Skeletal muscle cell (primary cell): ENCODE measurements at places on chromosomes 16 and 17.
A peak's percentile ranks its signal among the peaks of the same experiment; 100 is the strongest.

DNA sequence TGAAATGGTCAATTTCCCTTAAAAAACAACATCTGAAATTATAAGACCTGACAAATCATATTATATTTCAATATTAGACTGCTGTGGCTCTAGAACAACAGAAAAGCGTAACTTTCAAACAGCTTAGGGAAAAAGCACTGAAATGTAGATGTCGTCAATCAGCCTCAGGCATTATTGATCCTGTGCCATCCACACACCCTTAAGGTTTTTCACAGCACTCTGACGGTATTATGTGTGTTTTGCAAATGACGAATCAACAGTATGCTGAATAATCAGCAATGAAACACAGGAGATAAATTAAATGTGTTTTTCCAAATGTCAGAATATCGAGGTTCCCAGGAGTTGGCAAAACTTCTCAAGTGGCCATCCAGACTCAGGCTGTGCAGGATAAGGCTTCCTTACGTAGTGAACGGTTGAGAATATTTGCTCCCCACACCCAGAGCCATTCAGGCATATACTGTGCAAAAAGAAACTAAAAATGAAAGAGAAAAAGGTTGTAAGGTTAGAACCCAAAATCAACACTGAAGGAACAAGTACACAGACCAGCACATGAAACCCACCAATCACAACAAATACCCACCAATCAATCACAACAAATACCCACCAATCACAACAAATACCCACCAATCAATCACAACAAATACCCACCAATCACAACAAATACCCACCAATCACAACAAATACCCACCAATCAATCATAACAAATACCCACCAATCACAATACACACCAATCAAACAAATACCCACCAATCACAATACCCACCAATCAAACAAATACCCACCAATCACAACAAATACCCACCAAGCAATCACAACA lies 7.7 kb upstream of the MBTPS1 start:
- DNase-seq, result no peak

- DNase-seq, result no peak
Observed at GRCh38 chr16:35532576-35532975, 2073.2 kb downstream of the TP53TG3F start.

DNA sequence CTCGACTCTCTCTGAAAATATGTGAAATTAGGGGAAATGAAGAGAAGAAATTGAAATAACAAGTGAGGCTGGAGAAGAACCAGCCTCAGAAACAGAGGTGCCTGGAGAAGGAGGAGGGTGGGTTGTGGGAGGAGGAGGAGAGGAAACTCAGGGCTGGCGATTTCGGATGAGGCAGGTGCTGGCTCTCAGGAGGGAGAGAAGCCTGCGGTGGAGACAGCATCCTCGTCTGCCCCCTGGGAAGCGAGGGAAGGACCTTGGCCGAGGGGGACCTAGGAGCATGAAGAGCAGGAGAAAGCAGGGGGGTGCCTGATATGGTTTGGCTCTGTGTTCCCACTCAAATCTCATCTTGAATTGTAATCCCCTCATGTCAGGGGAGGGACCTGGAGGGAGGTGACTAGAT lies 264.7 kb upstream of the TNRC6C start:
- DNase-seq, result no peak

- peak; percentile 84 for DNase-seq
Observed at GRCh38 chr17:80647746-80648145, 103.1 kb downstream of the RPTOR start.

DNA sequence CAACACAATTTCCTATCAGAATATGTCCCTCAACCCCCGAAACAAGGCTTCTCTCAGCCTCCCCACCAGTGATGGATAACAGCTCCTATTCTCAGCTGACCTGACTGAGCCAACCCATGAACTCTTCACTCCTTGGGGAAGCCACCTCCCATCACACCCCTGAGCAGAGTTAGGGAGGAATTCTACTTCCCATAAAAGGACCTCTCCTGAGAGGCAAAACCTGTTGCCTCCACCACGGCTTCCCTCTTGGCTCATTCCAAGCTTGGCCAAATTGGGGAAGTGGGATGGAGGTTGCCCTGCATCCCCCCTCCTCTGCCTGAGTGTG lies 5.7 kb upstream of the RASL10B start:
- no peak for DNase-seq

DNA sequence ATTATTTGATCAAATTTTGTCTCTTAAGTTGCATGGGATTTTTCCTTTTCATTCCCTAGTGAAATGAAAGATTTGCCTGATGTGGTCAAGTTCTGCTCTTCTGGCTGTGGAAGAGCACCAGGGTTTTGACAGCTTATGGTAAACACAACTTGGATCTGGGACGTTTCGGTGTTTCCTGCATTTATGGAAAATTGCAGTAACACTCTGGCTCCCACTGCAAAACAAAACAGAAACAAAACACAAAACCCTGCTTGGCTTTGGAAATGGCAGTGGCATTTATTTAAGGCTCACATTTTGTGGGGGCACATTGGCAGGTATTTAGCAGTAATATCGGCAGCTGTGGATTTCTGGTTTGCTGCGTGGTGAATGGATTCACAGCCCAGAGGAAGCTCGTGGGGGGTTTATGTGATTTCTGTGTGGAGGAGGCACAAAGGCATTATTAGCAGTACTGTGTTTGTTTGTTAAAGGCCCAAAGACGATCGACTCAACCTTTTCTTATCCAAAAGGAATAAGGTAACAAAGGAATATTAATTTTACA lies 377.8 kb downstream of the SNX29 start:
- no peak for DNase-seq

DNA sequence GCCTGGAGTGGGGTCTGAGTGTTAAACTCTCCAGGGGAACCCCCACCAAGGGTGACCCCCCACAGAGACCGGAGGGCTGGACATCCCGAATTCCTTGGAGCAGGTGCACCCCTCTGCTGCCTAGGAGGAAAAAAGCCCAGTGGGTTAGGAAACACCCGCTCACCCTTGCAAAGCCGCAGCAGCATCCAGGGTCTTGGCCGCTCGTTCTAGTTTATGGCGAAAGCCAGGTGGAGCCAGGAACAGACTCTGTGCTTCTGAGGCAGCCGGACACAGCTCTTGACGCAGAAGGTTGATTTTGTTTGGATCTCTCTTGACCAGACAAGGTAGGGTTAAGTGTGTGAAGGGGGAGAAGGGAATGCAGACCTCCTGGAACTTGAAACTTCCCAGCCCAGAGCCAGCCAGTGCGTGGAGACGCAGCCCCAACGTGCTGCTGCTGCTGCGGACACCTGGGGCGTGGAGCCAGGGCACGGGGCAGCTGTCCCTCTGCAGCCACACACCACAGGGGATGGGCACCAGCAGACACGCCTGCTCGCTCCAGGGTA lies 154.5 kb downstream of the LAT start:
- DNase-seq, result no peak

DNA sequence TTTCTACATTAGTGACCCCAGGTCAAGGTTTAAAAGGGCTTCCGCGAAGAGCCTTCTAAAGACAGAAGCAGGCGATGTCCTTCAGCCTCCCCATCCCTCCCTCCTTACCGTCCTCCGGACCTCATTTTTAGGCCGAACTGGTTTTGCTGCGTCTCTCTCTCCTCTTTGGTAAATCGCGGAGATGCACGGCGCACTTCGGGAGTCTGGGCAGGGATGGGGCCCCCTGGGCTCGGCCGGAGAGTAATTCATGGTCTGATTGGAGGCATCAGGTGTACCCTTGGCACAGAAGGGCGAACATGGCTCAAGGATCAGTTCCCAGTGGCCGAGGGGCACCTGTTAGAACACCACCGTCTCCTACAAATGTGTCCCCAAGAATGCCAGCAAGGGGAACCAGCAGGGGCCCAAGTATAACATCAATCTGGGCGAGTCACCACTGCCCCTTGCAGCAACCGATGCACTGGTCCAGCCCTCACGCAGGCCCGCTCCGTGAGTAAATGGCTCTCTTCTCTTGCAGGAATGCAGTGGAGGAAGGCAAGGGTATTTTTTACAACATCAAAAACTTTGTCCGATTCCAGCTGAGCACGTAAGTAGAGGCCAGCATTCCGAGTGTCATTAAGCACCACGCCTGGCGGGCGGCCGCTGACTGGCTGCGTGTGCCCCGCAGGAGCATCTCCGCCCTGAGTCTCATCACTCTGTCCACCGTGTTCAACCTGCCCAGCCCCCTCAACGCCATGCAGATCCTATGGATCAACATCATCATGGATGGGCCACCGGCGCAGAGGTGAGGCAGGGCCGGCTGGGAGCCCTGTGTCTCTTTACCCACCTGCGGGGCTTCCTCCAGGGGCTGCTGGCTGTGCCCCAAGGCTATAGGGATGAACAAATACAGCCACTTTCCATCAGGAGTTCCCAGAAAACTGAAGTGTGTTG lies 45.6 kb downstream of the MEAK7 start:
- no peak for DNase-seq

GRCh38 chr16:73288520-73288919 lies 240.6 kb upstream of the ZFHX3 start:
- no peak for DNase-seq

GRCh38 chr17:5584383-5585286 lies at the start of gene NLRP1:
NLRP1 (minus strand) TSS chr17:5584509; CDS start chr17:5583957, 552 bp downstream.
- DNase-seq, result peak; percentile 76

- DNase-seq, result no peak
Observed at GRCh38 chr16:55642611-55643010, 13.2 kb upstream of the SLC6A2 start.

DNA sequence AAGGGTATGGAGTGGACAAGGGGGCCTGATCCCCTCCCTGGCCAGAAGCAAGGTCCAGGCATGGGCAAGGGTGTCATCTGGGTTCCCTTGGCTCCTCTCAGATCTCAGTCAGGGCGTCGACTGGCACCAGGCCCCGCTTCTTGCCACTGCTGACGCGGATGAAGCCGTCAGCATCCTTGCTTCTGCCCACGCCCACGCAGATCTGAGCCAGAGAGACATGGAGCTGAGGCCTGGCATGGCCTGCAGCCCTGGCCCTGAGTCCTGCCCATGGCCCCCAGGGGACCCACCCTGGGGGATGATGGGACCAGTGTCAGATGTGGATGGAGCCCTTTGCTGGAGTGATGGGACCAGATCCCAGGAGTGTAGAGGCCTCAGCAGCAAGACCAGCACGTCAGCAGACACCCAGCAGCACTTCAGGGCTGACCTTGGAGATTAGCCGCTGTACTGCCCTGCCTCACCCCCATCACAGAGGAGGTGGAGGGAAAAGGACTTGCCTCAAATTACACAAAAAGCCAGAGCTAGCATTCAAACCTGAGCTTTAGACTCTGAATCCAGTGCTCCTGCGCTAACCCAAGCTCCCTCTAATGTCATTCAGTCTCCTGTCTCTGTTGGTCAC lies 12.2 kb downstream of the RPL19 start:
- no peak for DNase-seq

DNA sequence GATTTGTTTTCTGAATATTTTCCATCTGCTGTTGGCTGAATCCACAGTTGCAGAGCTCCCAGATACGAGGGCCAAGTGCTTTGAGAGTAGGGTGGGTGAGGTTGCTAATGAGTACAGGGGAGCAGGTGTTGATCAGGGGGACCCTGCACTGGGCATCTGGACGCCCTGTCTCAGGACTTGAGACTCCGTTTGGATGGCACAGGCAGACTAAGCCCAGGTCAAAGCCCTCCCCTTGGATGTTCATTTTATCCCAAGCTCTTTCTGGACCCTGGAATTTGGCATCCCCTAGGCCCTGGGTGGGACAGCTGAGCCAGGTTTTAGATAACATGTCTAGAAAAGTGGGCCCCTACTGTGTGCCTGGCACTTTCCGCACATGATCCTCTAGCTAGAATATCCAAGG lies 12.1 kb downstream of the USP6 start:
- no peak for DNase-seq

- no peak for DNase-seq
Observed at GRCh38 chr17:10171122-10171571, 27.3 kb downstream of the GAS7 start.

DNA sequence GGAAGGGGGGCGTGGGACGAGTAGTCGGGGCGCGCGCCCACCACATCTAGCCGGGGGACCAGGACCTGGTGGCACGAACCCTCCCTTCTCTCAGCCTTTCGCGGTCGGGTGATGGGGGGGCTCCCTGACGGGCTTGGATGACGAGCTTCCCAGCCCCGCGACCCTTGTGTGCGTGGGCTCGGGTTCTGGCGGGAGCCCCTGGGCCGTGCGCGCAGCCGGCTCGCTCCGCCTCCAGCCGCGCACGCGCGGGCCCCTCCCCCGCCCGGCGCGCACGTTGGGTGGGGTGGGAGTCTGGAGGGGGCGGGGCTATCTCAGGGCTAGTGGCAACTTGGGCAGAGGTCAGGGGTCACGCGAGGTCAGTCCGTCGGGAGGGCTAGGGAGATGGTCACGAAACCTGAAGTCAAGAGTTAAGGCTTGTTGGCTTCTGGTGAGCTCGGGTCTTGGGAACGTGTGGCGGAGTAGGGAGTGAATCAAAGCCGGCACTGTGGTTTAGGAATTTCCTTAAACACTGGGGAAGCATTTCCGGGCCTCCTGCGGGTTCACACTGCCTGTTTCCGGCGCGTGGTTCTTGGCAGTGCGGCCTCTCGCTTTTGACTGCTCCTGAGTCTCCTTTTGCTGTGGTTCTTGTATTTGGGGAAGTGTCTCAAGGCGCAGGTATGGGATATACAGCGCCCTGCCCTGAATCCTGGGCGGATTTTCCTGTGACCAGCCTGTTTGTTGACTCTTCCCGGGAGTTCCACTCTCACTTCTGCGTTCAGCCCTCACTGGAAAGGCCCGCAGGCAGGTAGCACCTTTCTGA lies at the start of gene SRCAP:
TSS of gene SRCAP (plus strand) at position 356 of the 799 bp plus-strand sequence. CDS start 1,654 bp downstream, outside the sequence.
- peak; percentile 25 for DNase-seq

- peak; percentile 65 for DNase-seq
Observed at GRCh38 chr16:24668481-24669061, 60.9 kb upstream of the TNRC6A start.

DNA sequence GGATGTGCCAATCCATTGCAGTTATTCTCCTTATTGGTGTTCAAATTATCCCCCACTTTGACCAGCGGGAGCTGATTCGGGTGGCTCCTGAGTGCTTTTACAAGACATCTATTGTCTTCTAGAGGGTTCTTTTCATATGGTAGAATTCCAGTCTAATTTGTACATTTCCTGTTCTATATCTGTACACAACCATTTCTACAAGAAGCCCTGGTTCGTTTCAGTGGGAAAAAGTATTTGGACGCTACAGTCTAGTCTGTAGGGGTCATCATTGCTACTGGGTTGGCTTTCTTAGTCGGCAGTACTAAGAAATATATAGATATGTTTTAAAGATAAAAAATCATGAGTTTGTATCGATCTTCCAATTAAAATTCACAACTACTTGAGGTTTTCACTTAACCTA lies 262.6 kb downstream of the MAP2K6 start:
- no peak for DNase-seq

GRCh38 chr17:27889711-27890251 lies 3.4 kb downstream of the LYRM9 start:
- no peak for DNase-seq

DNA sequence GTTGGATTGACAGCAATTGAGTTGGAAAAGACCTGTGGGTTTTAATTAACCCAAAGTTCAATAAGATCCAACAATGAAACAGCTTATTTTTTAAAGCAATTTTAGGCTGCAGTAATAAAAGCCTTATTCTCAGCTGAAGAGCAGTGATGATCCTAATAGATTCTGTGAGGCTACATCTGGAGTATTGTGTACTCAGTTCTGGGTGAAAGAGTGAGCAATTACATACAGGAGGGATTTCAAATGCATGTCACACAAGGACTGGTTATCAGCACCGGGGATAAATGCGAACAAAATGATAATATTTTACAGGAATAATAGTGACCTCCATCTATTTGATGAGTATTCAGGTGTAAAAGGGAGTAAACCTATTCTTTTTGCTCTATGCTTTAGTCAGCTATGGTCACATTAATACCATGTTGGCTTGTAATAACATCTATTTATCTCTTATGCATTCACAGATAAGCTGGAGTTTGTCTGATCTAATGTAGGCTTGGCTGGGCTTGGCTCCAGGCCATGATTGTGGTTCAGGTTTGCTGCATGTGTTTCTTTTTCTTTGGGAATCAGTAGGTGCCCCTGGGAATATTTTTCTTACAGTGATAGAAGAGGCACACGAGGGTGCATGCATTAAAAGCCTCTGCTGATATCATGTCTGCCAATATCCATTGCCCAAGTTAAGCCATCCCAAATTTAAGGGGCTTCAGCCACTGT lies 22.2 kb upstream of the TOX3 start:
- DNase-seq, result no peak
